ENCODE measurements at places on chromosomes 7 and 10. TPM values are rescaled to one million over a fixed set of nuclear protein-coding genes. Genes with fewer than 3 reads are reported as not detected.

DNA sequence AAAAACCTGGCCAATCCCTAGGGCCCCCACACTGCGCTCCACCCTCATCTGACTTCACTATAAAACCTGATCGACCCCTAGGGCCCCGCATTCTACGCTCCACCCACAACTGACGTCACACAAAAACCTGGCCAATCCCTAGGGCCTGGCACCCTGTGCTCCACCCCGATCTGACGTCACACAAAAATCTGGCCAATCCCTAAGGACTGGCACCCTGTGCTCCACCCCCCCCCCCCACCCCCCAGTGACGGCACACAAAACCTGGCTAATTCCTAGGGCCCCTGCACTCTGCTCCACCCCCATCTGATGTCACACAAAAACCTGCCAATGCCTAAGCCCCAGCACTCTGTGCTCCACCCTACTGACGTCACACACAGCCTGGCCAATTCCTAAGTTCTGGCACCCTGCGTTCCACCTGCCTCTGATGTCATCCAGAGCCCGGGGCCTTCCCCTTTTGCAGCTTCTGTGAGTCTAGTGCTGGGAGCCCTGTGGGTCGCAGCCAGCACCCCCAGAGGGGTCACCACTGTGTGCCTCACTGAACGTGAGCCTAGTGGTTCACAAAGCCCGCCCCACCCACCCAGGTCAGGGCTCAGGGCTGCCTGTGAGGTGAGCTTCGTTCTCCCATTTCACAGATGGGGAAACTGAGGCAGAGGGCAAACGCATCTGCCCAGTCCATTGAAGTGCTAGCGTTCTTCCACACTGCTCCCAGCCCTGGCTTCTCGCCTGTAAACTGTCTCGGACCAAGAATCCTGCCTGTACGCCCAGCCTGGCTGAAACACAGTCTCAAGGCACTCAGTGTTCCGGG lies 40.6 kb downstream of the MICALL2 start:
- no peak for DNase-seq

The PDE6C gene
- total RNA-seq = not detected

GRCh38 chr7:105136221-105136620 lies 122.2 kb downstream of the KMT2E start:
- no peak for DNase-seq

GRCh38 chr7:141369422-141369821 lies 181.8 kb upstream of the AGK start:
- no peak for DNase-seq

DNA sequence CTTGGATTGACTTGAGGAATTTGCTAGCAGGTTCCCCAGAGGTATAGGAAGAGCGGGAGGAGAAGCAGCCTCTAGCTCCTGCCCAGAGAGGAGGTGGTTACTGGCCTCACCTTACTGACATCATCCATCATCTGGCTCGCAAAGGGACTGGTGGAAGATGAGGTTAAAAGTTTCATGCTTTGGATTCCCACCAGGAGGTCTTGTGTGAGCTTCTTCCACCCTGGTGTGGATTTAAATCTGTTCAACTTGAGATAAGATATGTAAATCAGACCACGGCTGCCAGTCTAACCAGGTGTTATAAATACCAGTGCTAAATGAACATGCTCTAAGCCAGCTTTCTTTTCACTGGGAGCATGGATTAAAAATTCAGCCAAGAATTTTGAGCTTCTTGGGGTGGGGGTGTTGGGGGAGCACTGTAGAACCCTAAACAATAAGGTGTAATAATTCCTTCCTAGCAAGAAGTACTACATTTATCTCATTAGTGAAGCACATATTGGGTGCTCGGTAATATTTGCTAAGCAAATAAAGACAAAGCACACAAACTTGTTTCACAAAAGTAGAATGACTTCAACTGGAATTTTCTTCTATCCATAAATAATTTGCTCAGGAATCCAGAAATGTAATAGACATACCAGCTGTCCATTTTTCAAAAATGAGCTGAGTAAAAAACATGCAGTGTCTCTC lies 7.8 kb downstream of the PROSER2 start:
- DNase-seq = no peak

- no peak for DNase-seq
Observed at GRCh38 chr7:76347710-76348109, 11.1 kb downstream of the YWHAG start.
